ENCODE measurements at places on chromosomes 2 and 18. TPM values are rescaled to one million over a fixed set of nuclear protein-coding genes. Genes with fewer than 3 reads are reported as not detected.

LYPD6 gene
- total RNA-seq: under 0.01 TPM

NEU4 gene
- total RNA-seq: 0.28 TPM

SCTR gene
- not detected for total RNA-seq

KIAA2012 gene
- total RNA-seq: under 0.01 TPM

CDH20 gene
- total RNA-seq: 0.28 TPM

DLX1 gene
- total RNA-seq: 2.1 TPM

LBX2 gene
- 2.1 TPM for total RNA-seq

PSTPIP2 gene
- 10.0 TPM for total RNA-seq

ABCA12 gene
- under 0.01 TPM for total RNA-seq

KIF1A gene
- total RNA-seq: not detected

SLC16A14 gene
- 0.58 TPM for total RNA-seq

OSR1 gene
- 21.4 TPM for total RNA-seq

CCBE1 gene
- total RNA-seq: 21.4 TPM

RGPD5 gene
- 31.3 TPM for total RNA-seq

HOXD1 gene
- total RNA-seq: under 0.01 TPM

SKOR2 gene
- not detected for total RNA-seq

ADCYAP1 gene
- total RNA-seq: not detected

SLC4A3 gene
- 4.2 TPM for total RNA-seq

DTNA gene
- 31.3 TPM for total RNA-seq

ANO7 gene
- total RNA-seq: 0.85 TPM

RGPD8 gene
- 25.1 TPM for total RNA-seq

FAM228A gene
- total RNA-seq: 0.85 TPM

CXCR1 gene
- total RNA-seq: not detected

USP14 gene
- total RNA-seq: 26.1 TPM

All from regular cardiac myocyte (primary cell).